Tongue (tissue), 3 donors: ENCODE measurements at places on chromosomes 3 and 15. TPM values are rescaled to one million over a fixed set of nuclear protein-coding genes. Genes with fewer than 3 reads are reported as not detected.

WDR93 gene
- not detected for total RNA-seq

GRCh38 chr3:79968418-79968817 lies 200.6 kb upstream of the ROBO1 start:
- DNase-seq, result no peak

DNA sequence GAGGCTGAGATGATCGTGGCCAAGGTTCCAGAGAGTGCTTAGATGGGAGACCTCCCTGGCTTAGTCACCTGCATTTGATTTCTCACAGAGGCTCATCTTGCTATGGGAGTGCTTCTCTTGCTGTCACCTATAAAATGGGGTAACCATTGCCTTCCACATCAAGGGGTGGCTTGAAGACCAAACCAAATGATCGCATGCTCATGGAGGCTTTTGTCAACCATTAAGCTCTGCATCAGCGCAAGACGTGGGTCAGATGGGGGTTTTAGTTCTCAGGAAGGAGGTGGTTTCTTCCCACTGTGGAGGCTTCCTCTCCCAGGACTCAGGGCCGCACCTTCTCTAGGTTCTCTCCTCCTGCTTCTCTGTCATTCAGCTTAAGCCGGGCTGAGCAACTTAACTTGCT lies 27.4 kb upstream of the NOX5 start:
- no peak for DNase-seq

- DNase-seq, result no peak
Observed at GRCh38 chr3:194045289-194045688, 90.7 kb upstream of the HES1 start.

- DNase-seq, result no peak
Observed at GRCh38 chr3:190562866-190563510, 49.1 kb downstream of the IL1RAP start.

DNA sequence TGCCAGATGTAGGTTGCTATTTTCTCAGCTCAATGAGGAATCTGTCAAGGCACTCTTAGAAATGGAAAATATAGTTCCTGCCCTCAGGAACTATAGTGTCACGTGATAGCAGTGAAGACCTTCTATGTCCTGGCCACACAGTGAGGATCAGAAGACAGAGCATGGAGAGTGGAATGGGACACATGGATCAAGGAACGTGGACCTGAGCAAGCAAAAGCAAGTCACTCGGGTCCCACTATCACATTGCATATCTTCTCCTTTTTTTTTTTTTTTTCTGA lies 21.2 kb downstream of the SMAD3 start:
- no peak for DNase-seq

DNA sequence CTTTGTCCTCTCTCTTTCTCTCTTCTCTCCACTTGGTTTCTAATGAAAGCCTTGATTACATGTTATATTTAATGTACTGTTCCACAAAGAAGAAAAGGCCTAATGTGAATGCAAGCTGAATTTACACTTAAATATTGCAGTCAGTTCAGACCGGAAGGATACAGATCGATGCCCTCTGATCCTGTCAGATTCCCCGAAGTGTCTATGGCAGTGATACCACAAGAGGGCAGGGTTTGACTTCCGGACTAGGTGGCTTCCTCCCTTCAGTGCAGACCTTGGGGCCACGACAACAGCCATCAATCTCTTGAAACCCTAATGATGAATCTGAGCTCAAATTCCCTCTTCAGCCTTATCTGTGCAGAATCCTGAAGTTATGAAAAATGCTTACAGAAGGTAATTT lies 29.5 kb downstream of the AGTR1 start:
- peak; percentile 36 for DNase-seq

- no peak for DNase-seq
Observed at GRCh38 chr3:96977671-96978070, 163.3 kb downstream of the EPHA6 start.

GRCh38 chr3:171986176-171986575 lies 53.2 kb upstream of the FNDC3B start:
- no peak for DNase-seq

GRCh38 chr3:185094697-185095096 lies 58.2 kb downstream of the C3orf70 start:
- no peak for DNase-seq

EFCAB12 gene
- total RNA-seq, result not detected

B3GNT5 gene
- total RNA-seq, result 14.4 TPM

- no peak for DNase-seq
Observed at GRCh38 chr15:68420186-68420684, 11.7 kb downstream of the ITGA11 start.

IL20RB gene
- total RNA-seq, result 5.4 TPM

SYNM gene
- 225 TPM for total RNA-seq

GRCh38 chr3:144241404-144241803 lies 269.8 kb downstream of the DIPK2A start:
- DNase-seq, result peak; percentile 66

- DNase-seq, result no peak
Observed at GRCh38 chr3:194999491-194999890, 271.5 kb downstream of the XXYLT1 start.

DNA sequence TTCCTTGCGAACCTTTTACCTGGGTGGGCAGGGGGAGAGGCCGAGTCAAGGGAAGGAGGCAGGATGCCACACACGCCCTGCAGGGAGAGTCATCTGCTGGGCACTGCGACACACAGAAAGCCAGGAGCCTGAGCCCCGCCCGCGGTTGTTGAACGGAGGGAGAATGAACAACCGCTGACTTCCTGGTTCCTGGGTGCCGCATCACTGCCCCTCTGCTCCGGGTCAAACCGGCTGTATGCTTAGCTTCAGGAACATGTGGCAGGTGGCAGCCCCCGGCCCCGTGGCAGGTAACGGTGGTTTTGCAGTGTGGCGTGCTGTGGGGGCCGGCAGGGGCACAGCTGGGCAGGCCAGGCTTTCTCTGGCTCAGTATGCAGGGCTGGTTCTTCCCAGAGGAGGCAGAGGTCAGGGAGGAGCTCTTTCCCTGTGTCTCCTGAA lies 33.4 kb downstream of the APBA2 start:
- no peak for DNase-seq

GRCh38 chr15:88450125-88450798 lies 16.9 kb downstream of the MRPL46 start:
- peak; percentile 81 for DNase-seq

LRRFIP2 gene
- total RNA-seq, result 56.9 TPM

OR5H14 gene
- not detected for total RNA-seq

THRB gene
- total RNA-seq, result 3.4 TPM

SAXO2 gene
- total RNA-seq, result 1.8 TPM

CCR4 gene
- total RNA-seq, result not detected

FBXO40 gene
- 12.7 TPM for total RNA-seq

KLF15 gene
- 12.1 TPM for total RNA-seq

DNA sequence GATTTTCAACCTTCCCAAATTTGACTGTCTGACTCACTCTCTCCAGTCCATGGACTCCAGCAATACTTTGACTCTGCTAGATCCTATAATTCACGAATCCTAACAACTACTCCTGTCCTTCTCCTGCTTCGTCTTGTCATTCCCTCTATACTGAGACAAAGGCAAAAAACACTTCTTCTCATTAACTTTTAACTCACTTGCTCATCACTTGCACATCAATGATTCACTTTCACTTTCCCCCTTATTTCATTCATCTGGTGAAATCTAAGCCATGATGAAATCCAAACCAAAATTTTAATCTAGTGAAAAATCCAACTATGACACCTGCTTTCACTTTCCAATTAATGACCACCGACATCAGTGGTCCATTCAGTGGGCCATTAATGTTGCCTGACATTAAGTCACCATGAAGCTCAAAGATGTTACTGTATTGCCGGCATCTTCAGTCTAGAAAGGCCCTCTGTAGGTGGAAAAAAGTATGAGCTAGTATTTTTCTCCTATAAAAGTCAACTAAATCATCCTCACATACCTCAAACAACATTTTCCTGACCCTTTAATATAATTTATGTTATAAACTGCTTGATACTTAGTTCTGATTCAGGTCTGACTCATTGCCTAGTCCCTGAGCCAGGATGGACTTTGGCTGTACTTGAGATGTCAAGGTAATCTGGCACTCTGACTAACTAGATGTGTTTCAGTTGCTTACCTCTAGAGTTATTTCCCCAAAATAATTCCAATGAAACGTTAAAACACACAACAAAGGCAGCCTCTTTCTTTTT lies 158.6 kb downstream of the CNTN6 start:
- DNase-seq, result no peak

GRCh38 chr15:36428102-36428845 lies 151.2 kb upstream of the CDIN1 start:
- peak; percentile 55 for DNase-seq

BNC1 gene
- 2.8 TPM for total RNA-seq

DNA sequence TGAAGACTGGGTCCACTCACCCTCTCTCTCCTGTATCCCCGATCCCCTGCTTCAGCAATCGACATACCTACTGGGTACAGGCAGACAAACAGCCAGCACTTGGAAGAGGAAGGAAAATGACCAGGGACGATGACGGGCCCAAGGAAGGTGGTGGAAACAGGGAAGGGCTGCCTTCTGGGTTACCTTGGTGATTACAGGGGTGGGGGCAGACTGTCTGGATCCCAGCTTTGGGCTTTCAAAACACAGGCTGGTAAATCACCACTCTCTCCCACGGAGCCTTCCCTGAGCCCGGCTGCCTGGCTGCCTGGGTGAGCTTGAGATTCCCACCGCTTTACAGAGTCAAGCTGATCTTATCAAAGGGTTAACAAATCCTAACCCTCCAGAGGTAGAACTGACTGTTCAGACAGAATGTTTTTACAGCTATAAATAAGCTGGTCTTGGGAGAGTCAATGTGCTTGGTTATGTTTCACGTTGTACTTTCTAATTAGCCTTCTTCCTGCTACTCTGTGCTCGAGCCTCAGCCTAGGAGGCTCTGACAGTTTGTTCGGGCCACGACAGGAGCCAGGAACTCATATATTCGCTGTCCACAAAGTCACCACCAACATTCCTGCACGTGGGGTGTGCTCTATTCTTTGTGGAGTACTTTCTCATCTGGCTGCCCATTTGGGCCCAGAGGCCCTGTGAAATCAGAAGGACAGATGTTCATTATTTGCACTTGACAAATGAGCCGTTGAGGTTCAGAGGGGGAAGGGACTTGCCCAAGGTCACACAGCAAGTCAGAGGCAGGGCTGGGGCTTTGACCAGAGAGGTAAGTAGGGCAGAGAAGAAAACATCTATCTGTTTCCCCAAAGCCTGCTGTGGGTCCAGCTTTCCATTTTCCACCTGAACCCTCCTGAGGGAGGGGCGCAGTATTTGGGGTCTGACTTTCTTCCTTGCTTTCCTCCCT lies 63.5 kb downstream of the FEM1B start:
- peak; percentile 45 for DNase-seq

DNA sequence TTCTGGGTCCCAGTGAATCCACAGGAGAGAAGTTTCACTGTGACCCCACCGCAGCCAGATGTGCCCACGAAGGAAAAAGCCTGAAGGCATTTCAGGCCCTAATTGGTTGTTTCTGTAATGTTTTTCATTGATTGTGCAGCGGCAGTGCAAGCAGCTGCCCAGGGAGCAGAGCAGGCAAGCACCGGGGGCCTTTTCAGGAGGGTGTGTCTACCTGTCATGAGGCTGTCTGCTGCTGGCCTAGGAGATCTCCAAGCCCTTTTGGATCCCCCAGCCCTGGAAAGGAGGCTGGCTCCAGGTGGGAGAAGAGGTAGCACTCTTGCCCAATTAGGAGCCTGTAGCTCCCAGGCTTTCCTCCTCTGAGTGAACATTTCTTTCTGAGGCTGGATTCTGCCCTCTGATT lies 108.8 kb downstream of the EPHB1 start:
- DNase-seq, result no peak

GRCh38 chr15:71114887-71115566 lies at the start of gene THSD4:
TSS of gene THSD4 (plus strand) at chr15:71115471.
- DNase-seq, result peak; percentile 86

DNA sequence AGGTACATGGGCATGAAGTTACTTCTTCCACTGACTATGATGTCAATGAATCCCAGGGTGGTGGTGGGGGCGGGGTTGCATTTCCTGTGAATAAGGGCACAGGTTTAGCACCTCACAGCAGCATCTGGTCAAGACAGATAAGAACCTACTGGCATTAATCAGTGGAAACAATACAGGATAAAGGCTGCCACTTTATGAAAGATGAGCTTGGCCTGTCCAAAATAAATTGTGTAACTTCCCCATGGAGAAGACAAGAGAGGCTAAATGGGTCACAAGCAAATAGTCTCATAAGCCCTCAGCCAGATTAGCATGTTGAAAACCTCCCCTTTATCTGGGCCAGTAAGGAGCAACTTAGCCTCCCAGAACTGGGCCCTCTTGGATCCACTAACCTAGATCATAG lies 27.4 kb upstream of the PLSCR2 start:
- DNase-seq, result no peak

ARPIN gene
- 23.2 TPM for total RNA-seq

CLSTN2 gene
- 20.1 TPM for total RNA-seq

- peak; percentile 50 for DNase-seq
Observed at GRCh38 chr15:100131321-100132224, 210.2 kb downstream of the ADAMTS17 start.

DCLK3 gene
- total RNA-seq, result 1.3 TPM

ARPP21 gene
- 89.8 TPM for total RNA-seq

- no peak for DNase-seq
Observed at GRCh38 chr3:29871087-29871486, 590.2 kb downstream of the RBMS3 start.

- no peak for DNase-seq
Observed at GRCh38 chr15:67005294-67005996, 60.0 kb upstream of the SMAD3 start.

DNA sequence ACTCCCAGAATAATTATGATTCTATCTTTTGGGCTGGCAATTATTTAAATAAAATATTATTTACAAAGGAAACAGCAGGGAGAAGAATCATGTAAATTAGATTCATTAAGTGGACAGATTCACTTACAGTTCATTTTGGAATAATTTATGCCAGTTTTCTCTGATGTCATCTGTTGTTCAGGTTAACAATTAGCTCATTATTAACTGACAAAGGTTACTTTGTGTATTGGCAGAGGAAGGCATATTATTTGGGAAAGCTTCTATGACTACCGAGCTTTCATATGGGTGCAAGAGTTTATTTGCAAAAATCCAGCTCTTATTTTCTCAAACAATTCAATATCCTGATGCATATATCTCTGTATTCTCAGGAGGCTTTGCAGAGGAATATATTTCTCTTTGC lies 224.4 kb downstream of the CHST2 start:
- no peak for DNase-seq

DNA sequence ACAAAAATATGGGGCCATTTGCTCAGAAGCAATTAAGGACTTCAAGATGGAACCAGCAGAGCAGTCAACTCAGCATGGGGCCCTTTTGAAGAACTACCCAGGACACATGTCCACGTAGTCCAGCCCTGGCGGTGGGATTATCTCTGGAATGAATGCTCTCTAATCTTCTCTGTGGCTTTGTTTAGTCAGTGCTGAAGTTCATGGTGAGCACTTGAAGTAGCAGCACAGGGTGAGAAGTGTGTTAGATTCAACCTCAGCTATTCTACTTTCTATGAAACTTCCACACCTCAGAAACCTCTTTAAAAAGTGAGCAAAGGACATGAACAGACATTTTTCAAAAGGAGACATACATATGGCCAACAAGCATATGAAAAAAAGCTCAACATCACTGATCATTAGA lies 74.4 kb downstream of the THRB start:
- no peak for DNase-seq

DNA sequence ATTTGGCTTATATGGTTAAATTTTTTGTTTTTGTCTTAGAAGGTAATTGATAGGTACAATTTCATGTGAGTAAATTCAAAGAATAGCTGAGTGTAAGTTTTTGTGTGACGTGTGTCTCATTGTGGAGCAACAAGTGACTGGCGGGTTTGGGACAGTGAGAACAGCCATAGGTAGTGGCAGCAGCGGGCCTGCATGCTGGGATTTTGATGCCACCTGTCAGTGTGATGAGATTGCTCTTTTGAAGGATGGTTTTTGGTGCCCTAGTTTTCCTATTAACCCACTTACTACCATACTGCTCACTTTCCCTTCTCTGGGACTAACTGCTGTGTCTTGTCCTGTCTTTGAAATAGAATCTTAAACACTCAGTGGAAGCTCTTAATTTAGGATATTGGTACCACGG lies 522.6 kb downstream of the NAALADL2 start:
- DNase-seq, result no peak
